ENCODE measurements at places on chromosomes 2 and 18.

GRCh38 chr2:38601463-38602135 is 1.1 kb downstream of the HNRNPLL start:
- DNase-seq, result no peak

DNA sequence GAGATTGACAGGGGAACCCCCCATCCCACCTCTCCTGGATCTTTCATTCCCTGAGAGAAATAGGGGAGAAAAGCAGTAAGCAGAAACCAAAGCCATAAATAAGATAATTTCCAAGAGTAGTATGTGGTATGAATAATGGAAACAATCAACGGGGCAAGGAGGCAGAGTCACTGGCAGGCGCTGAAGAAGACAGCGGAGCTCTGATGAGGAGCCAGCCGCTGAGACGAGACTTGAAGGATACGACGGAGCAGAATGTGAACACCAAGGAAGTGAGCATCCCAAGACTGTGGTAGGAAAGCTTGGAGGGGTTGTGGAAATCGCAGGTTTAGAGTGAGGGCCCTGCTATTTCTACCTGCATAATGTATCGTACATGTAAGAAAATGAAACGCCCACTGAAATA is 93.6 kb upstream of the CBLN2 start:
- DNase-seq, result no peak

DNA sequence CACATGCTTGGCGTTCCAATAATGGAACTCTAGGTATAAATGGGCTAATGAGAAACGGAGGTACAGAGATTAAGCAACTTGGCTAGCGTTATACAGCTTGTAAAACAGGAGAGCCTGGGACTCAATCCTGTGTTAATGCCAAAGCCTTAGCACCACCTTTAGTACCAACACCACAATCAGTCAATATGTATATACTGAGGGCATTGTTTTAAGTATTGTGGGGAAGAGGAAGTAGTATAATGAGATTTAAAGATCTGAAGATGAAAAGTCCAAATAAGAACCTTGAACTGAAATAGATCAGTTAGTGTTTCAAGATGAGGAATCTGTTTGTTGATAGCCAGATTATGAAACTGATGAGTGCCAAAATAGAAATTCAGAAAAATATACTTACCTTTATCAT is 8.1 kb downstream of the MARS2 start:
- DNase-seq, result no peak

- no peak for DNase-seq
These were observed 54.2 kb downstream of the INPP4A start for GRCh38 chr2:98498703-98499440.

DNA sequence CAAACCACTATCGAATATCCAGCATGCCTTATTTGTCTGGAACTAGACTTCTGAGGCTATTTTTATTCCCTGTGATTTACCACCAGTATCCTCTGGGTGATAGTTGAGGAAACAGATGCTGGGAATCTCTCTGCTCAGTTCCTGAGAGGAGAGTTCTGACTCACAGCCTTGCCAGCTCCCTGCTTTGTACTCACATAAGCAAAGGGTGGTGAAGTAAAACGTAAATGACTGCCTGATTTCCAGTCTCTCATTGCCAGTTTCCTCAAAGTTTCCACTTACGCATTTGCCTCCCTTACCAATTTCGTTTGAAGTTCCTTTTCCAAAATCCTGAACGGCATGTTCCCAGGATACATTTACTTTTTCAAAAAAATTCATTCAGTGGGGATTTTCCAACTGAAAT is 69.2 kb upstream of the HNRNPA3 start:
- DNase-seq, result peak; percentile 53

DNA sequence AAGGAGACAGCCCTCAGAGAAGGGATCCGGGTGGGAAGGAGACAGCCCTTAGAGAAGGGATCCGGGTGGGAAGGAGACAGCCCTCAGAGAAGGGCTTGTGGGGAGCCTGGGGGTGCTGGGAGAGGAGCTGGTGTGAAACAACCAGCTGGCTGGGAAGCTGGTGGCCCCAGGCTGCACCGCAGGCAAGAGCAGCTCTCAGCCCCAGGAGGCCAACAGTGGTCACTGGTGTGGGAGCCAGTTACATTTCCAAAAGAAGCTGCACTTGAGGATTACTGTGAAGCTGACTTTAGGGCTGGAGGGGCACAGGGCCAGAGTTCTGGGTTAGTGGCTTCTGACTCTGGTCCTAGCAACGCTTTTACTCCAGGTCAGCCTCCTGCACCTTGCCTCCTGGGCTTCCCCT is 3.3 kb downstream of the HES6 start:
- no peak for DNase-seq

GRCh38 chr2:151237422-151238025 is 24.1 kb downstream of the RBM43 start:
- no peak for DNase-seq

DNA sequence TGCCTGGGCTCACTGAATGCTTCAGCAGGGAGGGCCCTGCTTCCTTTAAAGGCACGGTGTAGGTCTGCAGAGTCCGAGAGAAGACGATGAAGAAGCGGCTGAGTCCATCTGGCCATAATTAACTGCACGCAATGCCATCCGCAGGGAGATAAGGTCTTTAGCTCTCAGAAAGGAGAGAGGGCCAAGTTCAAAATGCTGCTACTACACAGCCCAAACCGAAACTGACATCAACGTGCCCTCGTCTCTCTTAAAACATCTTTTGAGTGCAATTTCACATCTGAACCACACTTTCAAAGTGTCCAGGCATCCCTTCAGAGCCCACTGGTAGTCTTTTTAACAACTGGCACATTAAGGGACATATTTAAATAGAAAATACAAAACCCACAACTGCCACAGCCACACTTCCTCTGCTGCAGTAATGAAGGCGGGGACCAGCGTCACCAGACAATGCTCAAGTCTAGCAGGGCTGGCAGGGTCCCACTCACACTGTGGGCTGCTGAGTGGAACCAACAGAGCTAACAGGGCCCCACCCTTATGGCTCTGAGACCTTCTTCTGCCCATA is 35.8 kb downstream of the ST3GAL5 start:
- DNase-seq, result no peak

- no peak for DNase-seq
These were observed 336.7 kb upstream of the KCNH7 start for GRCh38 chr2:163175294-163175693.

DNA sequence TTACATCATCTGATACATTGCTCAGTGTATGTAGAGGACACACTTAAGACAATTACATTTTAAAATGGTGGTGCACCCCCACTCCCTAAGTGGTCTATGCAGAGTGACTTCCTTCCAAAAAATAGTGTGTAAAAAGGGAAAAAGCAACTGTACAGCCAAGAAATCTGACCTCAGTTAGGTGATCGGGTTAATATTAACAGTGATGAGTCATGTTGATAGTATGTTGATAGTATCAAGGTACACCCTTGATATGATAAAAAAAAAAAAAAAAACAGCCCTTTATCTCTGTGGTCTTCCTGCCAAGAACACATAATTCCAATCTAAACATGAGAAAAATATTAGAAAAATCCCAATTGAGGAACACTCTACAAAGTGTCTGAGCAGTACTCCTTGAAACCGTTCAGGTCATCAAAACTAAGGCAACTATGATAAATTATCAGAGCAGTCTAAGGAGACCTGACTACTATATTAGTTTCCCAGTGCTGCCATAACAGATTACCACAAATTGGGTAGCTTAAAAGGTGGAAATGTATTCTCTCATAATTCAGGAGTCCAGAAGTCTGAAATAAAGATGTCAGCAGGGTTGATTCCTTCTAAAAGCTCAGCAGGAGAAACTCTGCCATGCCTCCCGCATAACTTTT is 171.9 kb downstream of the ARHGAP28 start:
- no peak for DNase-seq

- DNase-seq, result no peak
These were observed 117.3 kb upstream of the TTC39C start for GRCh38 chr18:23897291-23897690.

- no peak for DNase-seq
These were observed at the start of gene MFSD6 for GRCh38 chr2:190407662-190408537. TSS of gene MFSD6 (plus strand) at chr2:190408355. CDS start at chr2:190436030, 27,675 bp downstream.

GRCh38 chr2:186346216-186346615 is 139.8 kb upstream of the ZC3H15 start:
- DNase-seq, result no peak

DNA sequence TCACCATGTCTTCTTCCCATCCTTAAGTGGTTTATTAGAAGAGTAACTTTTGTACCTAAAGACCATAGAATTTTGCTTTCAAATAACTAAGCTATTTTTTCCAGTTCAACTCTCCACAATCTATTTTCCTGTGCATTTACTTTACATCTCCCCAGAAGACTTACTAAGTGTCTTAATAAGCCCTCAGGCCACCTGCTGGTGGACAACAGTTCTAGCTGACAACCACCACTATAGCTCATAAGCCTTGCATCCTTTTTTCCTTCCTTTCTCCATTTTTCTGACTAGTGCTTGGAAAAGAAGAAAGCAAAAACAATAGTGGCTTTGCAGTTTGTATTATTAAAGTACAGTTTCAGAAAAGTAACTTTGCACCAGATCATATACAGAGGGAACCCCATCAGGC is 149.5 kb upstream of the TMEM200C start:
- DNase-seq, result no peak

- no peak for DNase-seq
These were observed 28.8 kb downstream of the RAB1A start for GRCh38 chr2:65101071-65101470.

DNA sequence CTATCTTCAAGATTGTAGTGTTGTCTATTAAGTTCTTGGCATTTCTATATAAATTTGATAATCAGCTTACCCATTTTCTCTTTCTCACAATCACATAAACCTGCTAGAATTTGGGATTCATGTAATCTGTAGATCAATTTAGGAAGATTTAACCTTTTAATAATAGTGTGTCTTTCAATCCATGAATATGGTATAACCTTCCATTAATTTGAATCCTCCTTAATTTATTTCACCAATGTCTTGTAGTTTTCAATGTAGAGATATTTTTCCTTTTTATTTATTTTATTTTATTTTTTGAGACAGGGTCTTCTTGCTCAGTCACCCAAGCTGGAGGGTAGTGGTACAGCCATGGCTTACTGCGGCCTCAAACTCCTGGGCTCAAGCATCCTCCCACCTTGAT is 20.2 kb downstream of the SANBR start:
- no peak for DNase-seq

- DNase-seq, result no peak
These were observed 251.4 kb downstream of the KLHL29 start for GRCh38 chr2:23636426-23636825.

DNA sequence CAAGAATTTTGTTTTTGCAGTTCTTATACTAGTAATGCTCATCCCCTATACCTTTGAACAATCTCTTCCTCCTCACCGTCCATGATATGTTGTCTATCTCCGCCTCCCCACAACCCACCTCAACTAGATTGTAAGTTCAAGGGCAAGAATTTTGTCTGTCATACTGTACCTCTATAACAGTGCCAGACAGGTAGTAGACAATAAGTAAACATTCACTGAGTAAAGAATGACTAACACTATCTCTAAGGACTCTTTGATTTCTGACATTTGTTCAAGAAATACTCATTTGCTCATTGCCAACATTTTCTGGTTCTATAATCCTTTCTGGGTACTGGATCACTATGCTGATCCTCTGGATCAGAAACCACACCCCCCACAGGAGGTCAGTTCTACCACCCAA is 82.4 kb downstream of the EXOC6B start:
- no peak for DNase-seq

GRCh38 chr2:207655000-207655399 is 29.8 kb upstream of the METTL21A start:
- no peak for DNase-seq

DNA sequence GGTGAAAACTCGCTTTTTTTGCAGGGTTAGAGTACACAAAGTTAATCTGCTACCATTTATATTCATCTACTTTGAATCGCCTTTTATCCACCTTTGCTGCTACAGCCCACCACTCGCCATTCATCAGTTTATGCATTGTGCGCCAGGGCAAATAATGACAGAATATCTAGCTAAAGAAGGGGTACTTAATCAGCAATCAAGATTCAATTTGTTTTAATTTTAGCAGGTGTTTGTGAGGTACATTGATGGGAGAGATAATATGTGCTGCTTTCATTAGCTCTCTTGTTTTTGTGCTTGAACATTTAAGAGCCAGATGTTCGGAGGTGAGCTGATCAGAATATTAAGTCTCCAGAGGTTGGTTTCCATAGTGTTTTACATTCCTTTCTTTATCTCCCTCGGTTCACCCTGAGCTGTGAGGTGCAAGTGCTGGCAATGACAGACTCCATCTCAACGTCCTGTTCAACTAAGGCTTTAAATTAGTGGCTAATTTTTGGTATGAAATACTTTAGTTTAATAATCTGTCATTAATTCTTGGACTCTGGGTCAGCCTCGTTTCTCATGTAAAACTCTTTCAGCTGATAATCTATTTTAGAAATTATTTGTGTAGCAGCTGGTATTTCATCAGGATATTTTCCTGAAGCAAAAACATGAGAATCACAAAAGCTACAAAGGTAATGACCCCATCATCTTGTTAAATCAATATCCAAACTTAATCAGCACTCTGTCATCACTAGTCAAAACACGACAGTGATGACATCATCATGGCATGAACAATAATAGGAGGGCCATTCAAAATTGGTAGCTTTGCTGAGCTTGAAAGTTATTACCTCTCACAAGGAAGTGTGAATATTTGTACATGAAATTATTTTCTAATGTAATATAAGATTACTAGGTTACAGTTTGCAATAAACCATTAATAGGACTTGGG is 479.9 kb upstream of the FANCL start:
- no peak for DNase-seq

DNA sequence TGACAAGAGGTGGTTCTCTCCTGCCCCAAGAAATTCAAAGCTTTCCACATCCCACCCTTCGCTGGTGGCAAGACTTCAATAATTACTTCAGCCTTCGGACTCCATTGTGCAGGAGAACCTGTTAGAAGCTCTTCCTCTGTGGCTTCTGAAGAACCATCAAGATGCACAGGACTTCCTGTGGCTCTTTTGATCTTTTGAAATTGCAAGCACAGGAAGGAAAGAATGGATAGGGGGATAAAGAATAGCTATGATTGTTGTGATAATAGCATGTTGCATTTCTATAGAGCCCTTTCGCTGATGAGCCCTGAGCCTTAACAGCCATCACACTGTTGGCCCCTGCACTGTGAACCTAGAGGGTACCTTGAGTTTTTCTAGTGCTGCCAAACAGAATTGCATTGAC is 7.4 kb downstream of the EPAS1 start:
- DNase-seq, result no peak

DNA sequence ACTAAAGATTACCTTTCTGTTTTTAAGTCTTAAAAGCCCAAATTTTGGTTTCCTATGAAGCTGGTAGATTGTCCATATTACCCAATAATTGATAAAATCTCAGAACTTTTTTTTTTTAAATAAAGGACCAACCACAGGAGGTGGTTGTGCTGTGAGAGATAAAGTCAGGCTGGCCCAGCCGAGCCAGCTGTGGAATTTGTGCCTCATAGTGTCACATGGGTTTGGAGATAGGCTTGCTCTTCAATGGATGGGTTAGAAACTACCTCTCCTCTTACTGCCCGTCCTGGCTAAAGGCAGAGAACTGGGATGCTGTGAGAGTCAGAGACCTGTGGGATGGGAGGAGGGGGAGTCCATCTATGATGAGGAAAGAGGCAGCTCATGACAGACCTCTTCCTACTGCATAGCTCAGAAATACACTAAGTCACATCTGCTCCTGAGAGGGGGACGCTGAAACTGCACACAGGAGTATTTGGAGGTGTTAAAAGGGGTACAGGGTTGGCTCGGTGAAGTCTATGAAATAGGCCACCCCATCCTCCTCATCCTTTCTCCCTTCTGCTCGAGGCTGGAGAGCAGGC is 99.7 kb upstream of the MGAT4A start:
- DNase-seq, result no peak

GRCh38 chr18:809985-810642 is 1.9 kb downstream of the YES1 start:
- DNase-seq, result no peak

All from fibroblast of skin of left quadriceps (primary cell).